ENCODE measurements at places on chromosomes 12 and 14.

DNA sequence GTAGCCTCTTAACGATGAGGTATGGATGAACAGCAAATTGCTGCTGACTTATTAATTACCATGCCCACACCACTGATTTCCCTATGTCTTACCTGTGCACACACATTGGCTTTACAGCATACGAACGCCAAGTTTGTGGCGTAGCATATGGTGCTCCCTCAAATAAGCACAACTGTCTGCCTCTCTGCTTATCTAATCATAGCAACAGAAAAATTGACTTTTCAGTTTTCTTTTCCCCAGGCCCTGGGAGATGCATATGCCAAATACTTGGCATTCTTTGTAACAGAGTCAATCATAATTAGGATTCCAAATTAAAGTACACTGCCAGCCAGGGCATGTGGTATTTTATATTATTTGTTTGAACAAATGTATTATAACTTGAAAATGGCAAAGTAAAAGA, 625.5 kb downstream of the DIO2 start:
- no peak for DNase-seq

GRCh38 chr12:71441836-71442566, 2.4 kb downstream of the LGR5 start:
- no peak for DNase-seq

- DNase-seq: no peak
Measured at GRCh38 chr12:108430245-108430644, 84.8 kb upstream of the FICD start.

DNA sequence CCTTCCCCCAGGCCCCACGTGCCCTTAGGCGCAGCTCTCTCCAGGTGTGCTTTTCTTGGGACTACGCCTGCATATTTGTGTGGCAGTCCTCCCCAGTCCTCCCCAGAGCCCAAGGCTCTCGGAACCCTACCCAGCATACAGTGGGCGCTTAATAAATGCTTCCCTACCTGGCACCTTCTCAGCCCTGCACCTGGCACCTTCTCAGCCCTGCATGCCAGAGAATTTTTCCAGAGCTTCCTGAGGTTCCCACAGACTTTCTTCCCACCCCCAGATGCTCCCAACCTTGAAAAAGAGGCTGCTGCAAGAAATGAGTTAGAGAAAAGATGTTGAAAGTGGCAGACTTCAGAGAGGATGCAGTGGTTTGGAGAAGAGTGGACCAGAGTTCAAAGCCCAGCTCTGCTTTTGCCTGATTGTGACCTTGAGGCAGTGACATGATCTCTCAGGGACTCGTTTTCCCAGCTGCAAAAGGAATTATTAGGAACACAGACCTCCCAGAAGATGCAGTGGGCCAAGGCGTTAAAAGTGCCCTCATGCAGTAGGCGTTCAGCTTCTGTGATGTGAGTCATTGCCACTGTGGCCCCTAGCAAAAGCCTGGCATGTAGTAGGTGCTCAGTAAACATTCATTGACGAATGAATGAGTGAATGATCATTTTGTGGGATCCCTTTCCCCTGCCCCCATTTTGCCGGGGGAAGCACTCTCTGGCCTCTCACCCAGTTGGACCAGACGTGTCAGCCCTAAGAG, 167.2 kb downstream of the PHETA1 start:
- DNase-seq: no peak

- no peak for DNase-seq
Measured at GRCh38 chr12:5437589-5437988, 5.7 kb downstream of the NTF3 start.

DNA sequence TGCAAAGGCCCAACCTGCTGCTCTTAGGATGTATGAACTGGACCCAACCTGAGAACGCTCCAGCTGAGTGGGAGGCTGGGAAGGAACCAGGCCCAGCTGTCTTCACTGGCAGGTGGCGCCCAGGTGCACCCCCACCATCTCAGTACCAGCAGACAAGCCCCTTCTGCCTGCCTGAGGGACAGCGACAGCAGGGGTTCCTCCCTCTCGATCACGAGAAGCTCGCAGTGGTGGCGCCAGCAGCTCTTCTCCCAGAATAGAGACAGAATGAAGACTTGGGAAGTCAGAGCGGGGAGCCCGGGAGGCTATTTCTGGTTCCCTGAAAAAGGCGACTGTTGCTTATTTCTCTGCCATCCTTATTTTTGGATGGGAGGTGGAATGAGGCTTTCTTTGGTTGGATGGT, 46.5 kb downstream of the CHGA start:
- no peak for DNase-seq

GRCh38 chr12:62689042-62689839, 222.6 kb downstream of the MON2 start:
- no peak for DNase-seq

DNA sequence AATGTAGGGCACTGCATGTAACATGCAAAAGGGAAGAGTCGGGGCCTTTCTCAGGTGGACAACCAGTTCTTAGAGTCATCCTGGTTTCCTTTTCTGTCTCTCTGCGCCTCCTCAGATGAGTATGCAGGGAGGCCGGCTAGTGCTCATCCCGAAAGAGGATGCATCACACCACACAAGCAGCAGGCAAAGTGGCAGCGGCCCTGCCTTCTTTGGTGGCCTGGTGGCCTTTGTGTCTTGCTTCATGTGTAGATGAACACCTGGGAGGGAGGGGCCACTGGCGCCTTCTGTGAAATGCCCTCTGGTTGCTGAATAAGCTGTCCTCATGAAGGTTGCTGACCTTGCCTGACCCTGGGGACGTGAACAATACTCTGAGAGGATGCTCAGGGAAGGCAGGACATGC, 18.0 kb downstream of the SLC24A4 start:
- no peak for DNase-seq

- peak; percentile 31 for DNase-seq
Measured at GRCh38 chr12:69570545-69571399, 14.5 kb upstream of the CCT2 start.

GRCh38 chr12:124393414-124393790, 98.5 kb downstream of the RFLNA start:
- no peak for DNase-seq

GRCh38 chr12:85564786-85565185, 271.4 kb downstream of the RASSF9 start:
- DNase-seq: no peak

- DNase-seq: peak; percentile 5
Measured at GRCh38 chr12:53324113-53324778, 2.8 kb upstream of the AAAS start.

- DNase-seq: no peak
Measured at GRCh38 chr14:100375266-100375962, 52.3 kb downstream of the SLC25A47 start.

- no peak for DNase-seq
Measured at GRCh38 chr12:123270214-123271000, 1.2 kb downstream of the CDK2AP1 start.

GRCh38 chr14:82731526-82731925, 1197.9 kb upstream of the SEL1L start:
- DNase-seq: no peak

- no peak for DNase-seq
Measured at GRCh38 chr14:53525608-53526007, 372.5 kb upstream of the DDHD1 start.

DNA sequence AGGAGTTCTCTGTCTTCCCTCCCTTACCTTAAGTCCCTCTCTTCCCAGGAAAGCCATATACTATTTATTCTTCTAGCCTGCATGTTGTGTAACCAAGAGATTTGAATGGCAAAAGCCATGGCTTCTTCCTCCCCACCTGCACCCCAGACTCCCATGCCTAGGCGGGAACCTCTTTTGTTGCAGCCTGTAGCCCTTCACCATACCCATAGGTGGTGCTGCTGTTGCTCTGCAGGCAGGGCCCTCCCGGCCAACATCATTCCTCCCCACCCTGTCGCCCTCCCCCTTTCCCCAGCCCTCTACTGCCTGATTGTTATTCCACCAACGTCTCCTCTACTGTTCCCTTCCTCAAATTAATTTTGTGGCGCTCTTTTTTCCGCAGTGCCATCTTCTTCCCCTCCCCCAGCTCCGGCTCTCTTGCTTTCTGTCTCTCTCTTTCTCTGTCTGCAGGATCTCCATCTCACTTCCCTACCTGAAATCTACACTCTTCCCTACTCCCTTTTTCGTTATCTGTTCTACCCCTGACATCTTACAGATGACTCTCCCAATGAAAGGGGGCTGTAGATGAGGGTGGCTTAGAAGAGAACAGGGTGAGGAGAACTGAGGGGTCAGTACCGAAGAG, 13.8 kb downstream of the NGDN start:
- peak; percentile 14 for DNase-seq

DNA sequence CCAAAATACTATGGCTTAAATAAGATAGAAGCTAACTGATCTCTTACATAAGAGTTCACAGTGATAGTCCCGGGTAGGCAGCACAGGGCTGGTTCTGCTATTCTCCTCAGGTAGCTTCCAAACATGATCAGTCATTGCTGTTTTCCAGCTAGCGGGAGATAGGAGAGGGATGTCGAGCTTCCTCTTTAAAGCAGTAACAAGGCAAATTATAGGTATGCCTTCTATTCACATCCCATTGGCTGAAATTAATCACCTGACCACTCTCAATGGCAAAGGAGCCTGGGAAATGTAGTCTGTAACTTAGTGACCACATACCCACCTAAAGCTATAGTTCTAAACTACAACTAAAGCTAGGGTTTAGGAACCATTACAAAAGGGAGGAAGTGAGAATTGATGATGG, 34.5 kb upstream of the VRK1 start:
- peak; percentile 23 for DNase-seq

DNA sequence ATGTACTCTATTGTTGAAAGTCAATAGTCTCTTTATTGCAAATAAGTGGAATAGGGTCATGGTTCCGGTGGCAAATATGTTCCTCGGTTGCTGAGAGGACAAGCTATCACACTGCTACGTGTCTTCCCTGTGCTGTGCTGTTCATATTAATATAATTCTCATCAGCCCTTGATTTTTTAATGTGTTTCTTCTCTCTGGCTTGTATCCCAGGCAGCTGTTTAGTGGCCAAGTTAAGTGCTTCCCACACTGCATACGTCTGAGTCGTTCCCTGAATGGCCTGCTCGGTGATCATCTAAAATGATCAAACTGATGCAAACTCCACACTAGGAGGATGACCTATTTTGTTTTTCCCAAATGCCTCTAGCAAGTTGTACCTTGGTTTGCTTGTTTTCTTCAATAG, 186.4 kb downstream of the ANO6 start:
- no peak for DNase-seq

- no peak for DNase-seq
Measured at GRCh38 chr12:60101715-60102114, 505.9 kb downstream of the SLC16A7 start.

DNA sequence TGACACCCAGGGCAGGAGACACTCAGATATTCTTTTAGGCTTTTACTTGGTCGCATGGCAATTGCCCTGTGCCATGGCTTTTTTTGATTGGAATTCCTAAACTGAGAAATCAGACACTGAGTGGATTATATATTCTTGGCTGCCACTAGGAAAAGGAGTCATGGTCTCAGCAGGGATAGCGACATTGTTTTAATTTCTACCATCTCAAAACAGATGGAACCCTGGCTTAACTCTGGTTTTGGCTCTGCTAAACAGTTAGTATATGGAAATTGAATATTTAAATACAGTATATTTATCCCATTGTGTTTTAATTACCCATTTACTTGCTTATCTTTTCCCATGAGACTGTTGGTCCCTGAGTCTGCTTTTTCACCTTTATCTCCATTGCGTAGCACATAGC, 84.0 kb downstream of the DACT1 start:
- no peak for DNase-seq

GRCh38 chr12:109432842-109433304, 44.2 kb downstream of the KCTD10 start:
- peak; percentile 13 for DNase-seq

DNA sequence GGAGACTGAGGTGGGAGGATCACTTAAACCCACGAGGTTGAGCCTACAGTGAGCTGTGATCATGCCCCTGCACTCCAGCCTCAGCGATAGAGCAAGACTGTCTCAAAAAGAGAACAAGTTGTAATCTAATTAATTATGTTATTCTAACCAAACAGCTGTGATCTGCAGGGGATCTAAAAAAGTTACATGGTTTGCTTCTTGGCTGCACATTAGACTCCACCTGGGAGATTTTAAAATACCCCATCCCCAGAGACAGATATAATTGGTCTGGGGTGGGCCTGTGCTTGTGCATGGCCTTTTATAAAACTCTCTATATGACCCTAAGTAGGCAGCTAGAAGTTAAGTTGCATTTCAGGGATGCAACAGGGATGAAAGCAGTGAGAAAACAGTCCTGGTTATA, 76.7 kb downstream of the SCAF11 start:
- no peak for DNase-seq

- no peak for DNase-seq
Measured at GRCh38 chr12:75560167-75560566, 48.8 kb upstream of the KRR1 start.

DNA sequence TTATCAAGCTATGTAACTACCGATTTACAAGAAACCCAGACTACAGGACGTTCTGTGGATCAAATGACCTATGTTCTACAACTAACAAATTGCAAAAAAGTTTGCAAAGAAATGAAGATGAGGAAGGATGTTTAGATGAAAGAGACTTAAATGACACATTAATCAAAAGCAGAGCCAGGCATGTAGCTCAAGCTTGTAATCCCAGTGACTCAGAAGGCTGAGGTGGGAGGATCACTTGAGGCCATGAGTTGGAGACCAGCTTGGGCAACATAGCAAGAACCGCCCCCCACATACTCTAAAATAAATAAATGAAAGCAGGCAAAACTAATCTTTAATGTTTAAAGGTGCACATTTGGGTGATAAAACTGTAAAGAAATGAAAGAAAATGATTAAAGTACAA, 331.9 kb downstream of the BTG1 start:
- DNase-seq: no peak

- DNase-seq: peak; percentile 29
Measured at GRCh38 chr12:90854136-90854689, 100.8 kb downstream of the CCER1 start.

DNA sequence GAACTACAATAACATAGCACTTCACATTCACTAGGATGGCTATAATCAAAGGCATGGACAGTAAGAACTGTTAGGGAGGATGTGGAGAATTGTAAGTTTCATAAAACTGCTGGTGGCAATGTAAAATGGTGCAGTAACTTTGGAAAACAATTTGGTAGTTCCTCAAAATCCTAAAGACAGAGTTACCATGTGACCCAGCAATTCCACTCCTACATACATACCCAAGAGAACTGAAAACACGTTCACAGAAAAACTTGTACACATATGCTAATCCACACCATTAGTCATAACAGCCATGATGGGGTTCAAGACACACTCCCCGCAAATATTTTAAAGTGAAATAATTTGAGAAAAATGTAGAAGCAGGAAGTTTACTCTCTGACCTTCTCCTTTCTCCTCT, 31.7 kb downstream of the GALC start:
- DNase-seq: no peak

- DNase-seq: no peak
Measured at GRCh38 chr12:107287436-107288413, 194.4 kb upstream of the CRY1 start.

DNA sequence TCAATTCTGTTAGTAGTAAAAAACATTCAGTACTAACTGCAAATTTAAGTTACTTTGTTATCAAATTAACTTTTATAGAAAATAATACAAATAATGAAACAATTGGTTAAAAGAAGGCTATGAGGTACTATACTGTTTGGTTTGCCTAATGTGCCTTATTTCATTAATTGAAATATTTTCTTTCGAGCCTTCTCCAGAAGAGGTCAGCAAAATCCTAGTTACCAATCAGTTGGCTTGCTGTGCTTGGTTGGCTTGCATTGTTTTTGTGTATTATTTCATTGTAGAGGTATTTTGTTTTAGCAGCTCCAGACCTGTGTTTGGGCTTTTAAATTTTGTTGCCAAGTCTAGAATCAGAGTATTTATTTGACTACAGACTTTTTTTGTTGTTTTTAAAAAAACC, 68.5 kb downstream of the AEBP2 start:
- no peak for DNase-seq

Data from NCI-H510A (cell line).